ENCODE measurements at places on chromosomes 13 and 19. TPM values are rescaled to one million over a fixed set of nuclear protein-coding genes. Genes with fewer than 3 reads are reported as not detected.

The ZNF581 gene
- total RNA-seq: 18.7 TPM

The PBX4 gene
- 2.5 TPM for total RNA-seq

The ONECUT3 gene
- not detected for total RNA-seq

The SLITRK6 gene
- total RNA-seq: 7.3 TPM

The CYP2F1 gene
- not detected for total RNA-seq

The KLC3 gene
- not detected for total RNA-seq

The PEG3 gene
- total RNA-seq: 0.92 TPM

GRCh38 chr13:106919638-106920037 is 351.7 kb upstream of the ARGLU1 start:
- DNase-seq: no peak

GRCh38 chr13:68888832-68889231 is 1218.8 kb upstream of the ATXN8OS start:
- DNase-seq: no peak

DNA sequence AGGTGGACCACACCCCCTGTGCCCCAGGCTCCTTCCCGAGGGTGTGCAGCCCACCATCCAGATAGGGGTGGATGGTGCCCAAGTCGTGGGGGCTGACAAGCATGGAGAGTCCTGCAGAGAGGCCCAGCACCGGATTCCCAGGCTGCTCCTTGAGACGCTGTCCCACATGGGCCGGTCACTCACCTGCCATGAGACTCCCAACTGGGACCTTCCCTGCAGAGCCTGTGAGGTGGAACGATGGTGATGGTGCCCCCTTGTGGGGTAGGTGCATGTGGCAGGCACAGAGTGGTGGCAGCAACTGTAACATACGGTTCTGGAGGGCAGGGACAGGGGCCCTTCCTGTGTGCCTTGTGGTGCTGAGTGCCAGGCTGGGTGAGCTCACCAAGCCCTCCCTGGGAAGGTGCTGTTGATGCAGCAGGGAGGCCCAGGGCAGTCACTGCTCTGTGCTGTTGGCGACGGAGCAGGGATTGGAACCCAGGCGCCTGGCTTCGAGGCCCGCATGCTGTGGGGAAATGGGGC is 33.1 kb downstream of the PPP1R37 start:
- peak; percentile 85 for DNase-seq

DNA sequence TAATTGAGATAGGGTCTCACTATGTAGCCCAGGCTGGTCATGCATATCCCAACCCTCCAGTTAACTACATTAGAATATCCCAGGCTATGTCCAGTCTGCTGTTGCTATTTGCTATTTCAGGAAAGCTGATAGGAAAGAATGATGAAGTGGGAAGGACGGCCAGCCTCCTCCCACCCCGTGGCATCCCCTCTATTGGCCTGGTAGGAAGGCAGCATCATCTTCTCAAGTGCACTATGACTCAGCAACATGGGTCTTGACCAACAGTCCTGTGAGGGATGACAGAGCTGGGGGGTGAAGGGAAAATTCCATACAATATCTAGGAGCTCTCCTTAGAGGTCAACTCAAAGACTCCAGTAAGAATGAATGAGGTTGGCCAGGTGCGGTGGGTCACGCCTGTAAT is 48.0 kb upstream of the ABCC4 start:
- no peak for DNase-seq

- no peak for DNase-seq
Measured at GRCh38 chr13:83508771-83509301, 373.4 kb downstream of the SLITRK1 start.

- peak; percentile 96 for DNase-seq
Measured at GRCh38 chr19:49442771-49443365, 1.5 kb upstream of the SLC17A7 start.

- no peak for DNase-seq
Measured at GRCh38 chr19:10962863-10963262, 2.0 kb downstream of the SMARCA4 start.

- no peak for DNase-seq
Measured at GRCh38 chr13:92259046-92259445, 860.6 kb downstream of the GPC5 start.

GRCh38 chr19:46574533-46574932 is 26.6 kb upstream of the CALM3 start:
- DNase-seq: no peak

GRCh38 chr13:98890186-98890585 is 87.7 kb downstream of the DOCK9 start:
- no peak for DNase-seq
